Mesothelial cell of epicardium (in vitro differentiated cells): ENCODE measurements at places on chromosomes 5 and 9.

DNA sequence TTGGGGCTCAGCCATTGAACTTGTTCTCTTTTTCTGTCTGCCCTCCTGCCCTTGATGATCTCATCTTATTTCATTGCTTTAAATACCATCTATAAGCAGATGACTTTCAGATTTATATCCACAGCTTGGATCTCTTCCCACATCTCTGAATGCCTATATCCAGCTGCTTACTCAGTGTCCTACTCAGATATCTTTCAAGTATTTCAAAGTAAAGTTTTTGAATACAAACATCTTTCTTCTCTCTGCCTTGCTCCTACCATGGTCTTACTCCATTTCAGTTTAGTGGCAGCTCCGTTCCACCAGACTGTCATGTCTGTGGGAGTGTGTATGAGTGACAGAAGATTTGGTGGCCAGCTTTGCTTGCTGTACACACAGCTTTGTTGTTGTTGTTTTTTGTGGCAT lies 59.7 kb downstream of the ERBIN start:
- H3K4me3 ChIP-seq, result no peak overlapping the region
- H3K27ac ChIP-seq, result peak overlapping the region; percentile 67

GRCh38 chr5:118314931-118315330 lies 673.4 kb downstream of the DTWD2 start:
- no peaks in the 10 kb centered on the region for H3K27me3 ChIP-seq
- no peak for DNase-seq
- H3K4me1 ChIP-seq, result peaks cover 22% of the 10 kb centered on the region
- no peak overlapping the region for H3K27ac ChIP-seq
- no peak overlapping the region for H3K4me3 ChIP-seq
- H3K36me3 ChIP-seq, result no peaks in the 10 kb centered on the region

- H3K27me3 ChIP-seq, result no peaks in the 10 kb centered on the region
- H3K36me3 ChIP-seq, result peaks cover 18% of the 10 kb centered on the region
- no peak for DNase-seq
- H3K4me1 ChIP-seq, result peaks cover 54% of the 10 kb centered on the region
- no peak overlapping the region for H3K4me3 ChIP-seq
These were observed 218.4 kb downstream of the GAPVD1 start for GRCh38 chr9:125479846-125480615.

GRCh38 chr5:75169516-75169915 lies 67.2 kb downstream of the ANKRD31 start:
- H3K4me1 ChIP-seq, result peaks cover 13% of the 10 kb centered on the region
- no peak overlapping the region for H3K27ac ChIP-seq
- no peak for DNase-seq
- no peaks in the 10 kb centered on the region for H3K27me3 ChIP-seq
- no peak overlapping the region for H3K4me3 ChIP-seq
- H3K36me3 ChIP-seq, result peaks cover 11% of the 10 kb centered on the region

GRCh38 chr9:77916410-77916819 lies 115.2 kb downstream of the GNAQ start:
- H3K4me1 ChIP-seq, result peaks cover 5% of the 10 kb centered on the region
- H3K27ac ChIP-seq, result no peak overlapping the region
- no peaks in the 10 kb centered on the region for H3K27me3 ChIP-seq
- no peak overlapping the region for H3K4me3 ChIP-seq

- H3K27me3 ChIP-seq, result peaks cover 32% of the 10 kb centered on the region
- peak overlapping the region; percentile 14 for H3K27ac ChIP-seq
- H3K4me3 ChIP-seq, result no peak overlapping the region
- DNase-seq, result peak; percentile 34
- H3K4me1 ChIP-seq, result peaks cover 5% of the 10 kb centered on the region
- no peaks in the 10 kb centered on the region for H3K36me3 ChIP-seq
These were observed 19.2 kb downstream of the CAPSL start for GRCh38 chr5:35919191-35919590.

DNA sequence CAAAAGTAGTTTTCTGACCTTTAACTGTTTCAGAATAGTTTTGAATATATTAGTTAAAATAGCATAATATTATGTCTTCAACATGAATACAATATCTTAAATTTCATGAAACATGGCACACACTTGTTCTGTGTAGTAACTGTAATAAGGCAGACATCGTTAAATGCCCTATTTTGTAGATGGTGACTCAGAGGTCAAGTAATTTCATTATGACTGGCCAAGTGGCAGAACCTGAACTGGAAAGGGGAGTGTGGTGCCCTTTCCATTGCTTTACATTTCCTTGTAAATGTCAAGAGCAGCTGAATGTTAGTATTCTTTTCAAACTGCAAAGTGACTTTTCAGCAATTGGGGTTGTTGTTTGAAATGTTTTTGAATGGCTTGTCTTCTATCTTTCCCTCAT lies 201.2 kb upstream of the CDKN2B start:
- no peak overlapping the region for H3K4me3 ChIP-seq
- no peaks in the 10 kb centered on the region for H3K27me3 ChIP-seq
- H3K36me3 ChIP-seq, result no peaks in the 10 kb centered on the region
- H3K4me1 ChIP-seq, result peaks cover 35% of the 10 kb centered on the region

DNA sequence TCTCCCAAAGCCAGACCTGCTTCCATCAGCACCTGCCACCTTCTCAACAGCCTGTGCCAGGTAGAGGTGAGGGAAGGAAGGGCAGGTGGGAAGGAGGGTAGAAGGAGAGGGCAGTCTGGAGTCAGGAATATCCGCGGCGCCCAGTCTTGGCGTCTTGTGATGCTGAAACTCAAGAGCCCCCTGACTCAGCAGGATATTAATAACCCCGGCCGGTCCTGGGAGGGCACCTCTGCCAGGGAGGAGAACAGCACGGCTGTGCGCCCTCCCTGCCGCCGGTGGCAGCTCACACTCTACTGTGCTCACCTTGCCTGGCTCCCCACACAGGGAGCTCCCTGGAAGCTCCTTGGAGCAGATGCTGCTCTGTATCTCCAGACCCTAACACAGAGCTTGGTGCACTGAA lies 11.6 kb upstream of the NTNG2 start:
- no peak for DNase-seq
- H3K27me3 ChIP-seq, result peaks cover 77% of the 10 kb centered on the region
- H3K36me3 ChIP-seq, result no peaks in the 10 kb centered on the region
- peaks cover 2% of the 10 kb centered on the region for H3K4me1 ChIP-seq
- no peak overlapping the region for H3K4me3 ChIP-seq
- H3K27ac ChIP-seq, result no peak overlapping the region

- H3K27ac ChIP-seq, result no peak overlapping the region
- H3K4me1 ChIP-seq, result no peaks in the 10 kb centered on the region
- DNase-seq, result no peak
- no peak overlapping the region for H3K4me3 ChIP-seq
- H3K27me3 ChIP-seq, result no peaks in the 10 kb centered on the region
These were observed 90.7 kb downstream of the NR3C1 start for GRCh38 chr5:143312822-143313221.

DNA sequence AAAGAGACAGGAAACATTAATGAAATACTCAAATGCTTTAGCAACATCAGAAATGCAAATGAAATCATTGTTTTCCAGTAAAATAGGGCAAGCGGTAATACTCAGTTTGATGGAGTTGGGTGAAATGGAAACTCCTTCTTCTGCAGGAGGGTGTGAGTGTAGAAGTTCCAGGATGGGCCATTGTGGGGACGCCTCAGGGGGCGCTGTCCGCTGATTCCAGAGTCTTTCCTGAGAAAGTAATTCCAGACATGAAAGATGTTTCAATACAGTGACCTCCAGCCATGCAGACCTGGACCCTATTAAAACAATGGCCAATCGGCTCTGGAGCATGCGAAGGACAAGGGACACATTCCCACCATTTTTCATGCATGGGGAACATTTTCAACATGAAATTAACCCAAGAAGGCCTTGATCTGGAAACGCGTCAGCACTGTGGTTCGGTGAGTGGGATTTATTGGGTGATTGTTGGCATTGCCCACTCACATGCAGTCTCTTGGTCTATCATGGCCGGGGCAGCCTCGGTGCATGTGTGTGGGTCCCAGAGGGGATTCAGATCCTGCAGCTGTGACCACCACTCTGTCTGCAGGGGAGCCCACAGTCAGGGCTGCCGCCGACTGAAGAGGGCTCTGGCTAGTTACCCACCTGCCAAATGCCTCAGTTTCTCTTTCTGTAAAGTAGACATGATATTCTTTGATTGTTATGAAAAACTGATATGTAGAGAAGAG lies 132.6 kb upstream of the IRX4 start:
- H3K36me3 ChIP-seq, result no peaks in the 10 kb centered on the region
- H3K4me3 ChIP-seq, result no peak overlapping the region
- no peak for DNase-seq
- H3K27me3 ChIP-seq, result peaks cover 27% of the 10 kb centered on the region
- H3K27ac ChIP-seq, result no peak overlapping the region
- peaks cover 6% of the 10 kb centered on the region for H3K4me1 ChIP-seq

DNA sequence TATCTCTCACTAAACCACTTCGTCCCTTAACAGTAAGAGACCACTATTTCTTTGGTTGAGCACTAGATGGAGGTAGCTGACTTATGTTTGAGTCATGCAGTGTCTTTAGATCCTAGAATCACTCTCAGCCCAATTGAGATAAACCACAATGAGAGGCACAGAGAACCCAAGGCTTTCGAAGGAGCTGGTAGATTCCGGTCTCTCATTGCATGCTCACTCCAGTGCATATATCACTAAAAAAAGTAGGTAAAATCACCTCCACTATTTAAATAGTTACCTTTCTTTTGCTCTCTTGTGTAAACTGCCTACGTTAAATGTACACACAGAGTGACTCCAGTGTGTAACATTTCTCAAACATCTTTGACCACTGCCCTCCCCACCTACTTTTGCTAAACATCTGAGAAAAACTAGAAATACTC lies 27.6 kb downstream of the ACTL7A start:
- no peak for DNase-seq
- H3K36me3 ChIP-seq, result peaks cover 43% of the 10 kb centered on the region
- no peaks in the 10 kb centered on the region for H3K27me3 ChIP-seq
- peaks cover 9% of the 10 kb centered on the region for H3K4me1 ChIP-seq
- no peak overlapping the region for H3K27ac ChIP-seq

- H3K4me1 ChIP-seq, result peaks cover 14% of the 10 kb centered on the region
- H3K27ac ChIP-seq, result no peak overlapping the region
- peaks cover 11% of the 10 kb centered on the region for H3K27me3 ChIP-seq
- H3K4me3 ChIP-seq, result no peak overlapping the region
These were observed 118.8 kb downstream of the BOD1 start for GRCh38 chr5:173497685-173498084.

- peaks cover 27% of the 10 kb centered on the region for H3K27me3 ChIP-seq
- H3K4me1 ChIP-seq, result peaks cover 6% of the 10 kb centered on the region
- H3K27ac ChIP-seq, result no peak overlapping the region
These were observed 107.5 kb upstream of the PPP1R26 start for GRCh38 chr9:135372036-135372435.

- peaks cover 2% of the 10 kb centered on the region for H3K4me1 ChIP-seq
- H3K4me3 ChIP-seq, result no peak overlapping the region
- H3K27ac ChIP-seq, result no peak overlapping the region
These were observed 6.7 kb upstream of the ALDOB start for GRCh38 chr9:101442318-101442717.

DNA sequence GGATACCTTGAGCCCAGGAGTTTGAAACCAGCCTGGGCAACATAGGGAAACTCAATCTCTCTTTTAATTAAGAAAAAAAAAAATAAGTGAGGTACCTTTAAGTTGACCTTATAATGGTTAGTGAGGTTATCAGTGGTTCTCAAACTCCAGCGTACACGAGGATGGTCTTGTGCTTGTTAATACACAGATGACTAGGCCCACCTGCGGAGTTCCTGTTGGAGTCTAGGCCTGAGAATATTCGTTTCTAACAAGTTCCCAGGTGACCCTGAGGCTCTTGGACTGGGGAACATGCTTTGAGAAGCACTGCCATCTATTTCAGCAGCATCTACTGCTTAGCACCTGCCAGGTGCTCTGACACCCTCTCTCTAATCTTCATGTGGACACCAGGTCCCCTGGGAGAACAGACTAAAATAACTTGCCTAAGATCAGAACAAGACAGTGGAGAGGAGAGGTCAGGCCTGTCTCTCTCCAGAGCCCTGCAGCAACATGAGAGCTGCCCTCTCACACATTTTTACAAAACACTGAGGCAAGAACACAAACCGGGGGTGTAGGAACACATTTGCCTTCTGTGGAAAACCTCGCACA lies 24.6 kb downstream of the TLE1 start:
- no peak overlapping the region for H3K4me3 ChIP-seq
- H3K4me1 ChIP-seq, result peaks cover 46% of the 10 kb centered on the region
- H3K27ac ChIP-seq, result peak overlapping the region; percentile 52
- peaks cover 18% of the 10 kb centered on the region for H3K36me3 ChIP-seq

GRCh38 chr5:112333331-112333781 lies 85.7 kb downstream of the EPB41L4A start:
- no peaks in the 10 kb centered on the region for H3K36me3 ChIP-seq
- DNase-seq, result no peak
- H3K27ac ChIP-seq, result peak overlapping the region; percentile 81
- H3K4me3 ChIP-seq, result peak overlapping the region; percentile 1

GRCh38 chr5:171410181-171410580 lies 9.3 kb upstream of the FGF18 start:
- no peaks in the 10 kb centered on the region for H3K27me3 ChIP-seq
- H3K36me3 ChIP-seq, result peaks cover 60% of the 10 kb centered on the region
- H3K27ac ChIP-seq, result peak overlapping the region; percentile 84
- H3K4me3 ChIP-seq, result no peak overlapping the region
- H3K4me1 ChIP-seq, result peaks cover 12% of the 10 kb centered on the region

- H3K4me1 ChIP-seq, result peaks cover 9% of the 10 kb centered on the region
- H3K27me3 ChIP-seq, result peaks cover 10% of the 10 kb centered on the region
- peak overlapping the region; percentile 33 for H3K4me3 ChIP-seq
- H3K27ac ChIP-seq, result no peak overlapping the region
These were observed 225.7 kb upstream of the KLF9 start for GRCh38 chr9:70639853-70640814.

GRCh38 chr5:23208959-23209431 lies 298.4 kb upstream of the PRDM9 start:
- no peaks in the 10 kb centered on the region for H3K27me3 ChIP-seq
- no peak for DNase-seq
- no peak overlapping the region for H3K27ac ChIP-seq
- H3K4me1 ChIP-seq, result no peaks in the 10 kb centered on the region

- DNase-seq, result no peak
- H3K36me3 ChIP-seq, result peaks cover 2% of the 10 kb centered on the region
- peak overlapping the region; percentile 87 for H3K27ac ChIP-seq
- H3K4me3 ChIP-seq, result peak overlapping the region; percentile 83
- no peaks in the 10 kb centered on the region for H3K27me3 ChIP-seq
These were observed 1.4 kb downstream of the RAPGEF1 start for GRCh38 chr9:131738293-131739132.

GRCh38 chr5:56075361-56075760 lies 80.6 kb upstream of the IL6ST start:
- H3K27me3 ChIP-seq, result no peaks in the 10 kb centered on the region
- H3K27ac ChIP-seq, result peak overlapping the region; percentile 60
- H3K4me3 ChIP-seq, result no peak overlapping the region
- no peak for DNase-seq
- no peaks in the 10 kb centered on the region for H3K36me3 ChIP-seq
- H3K4me1 ChIP-seq, result peaks cover 29% of the 10 kb centered on the region

DNA sequence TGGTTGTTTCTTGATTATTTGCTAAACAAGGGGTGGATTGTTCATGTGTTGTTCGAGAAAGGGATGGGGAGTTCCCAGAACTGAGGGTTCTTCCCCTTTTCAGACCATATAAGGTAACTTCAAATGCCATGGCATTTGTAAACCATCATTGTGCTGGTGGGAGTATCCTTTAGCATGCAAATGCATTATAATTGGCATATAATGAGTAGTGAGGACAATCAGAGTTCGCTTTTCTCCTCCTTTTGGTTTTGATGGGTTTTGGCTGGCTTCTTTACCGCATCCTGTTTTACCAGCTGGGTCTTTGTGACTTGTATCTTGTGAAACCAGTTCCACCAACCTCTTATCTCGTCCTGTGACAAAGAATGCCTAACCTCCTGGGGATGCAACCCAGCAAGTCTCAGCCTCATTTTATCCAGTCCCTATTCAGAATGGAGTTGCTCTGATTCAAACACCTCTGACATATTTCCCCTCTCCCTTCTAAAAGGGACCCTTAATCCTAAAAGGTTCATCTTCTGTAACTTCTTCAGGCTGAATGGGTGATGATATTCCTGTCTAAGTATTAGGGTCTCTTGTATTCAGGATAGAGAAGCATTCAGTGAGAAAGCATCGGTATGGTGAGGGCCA lies 8.7 kb upstream of the FBN2 start:
- H3K4me3 ChIP-seq, result no peak overlapping the region
- H3K4me1 ChIP-seq, result no peaks in the 10 kb centered on the region
- no peak for DNase-seq
- H3K27ac ChIP-seq, result no peak overlapping the region
